HT-29 (cell line): ENCODE measurements at places on chromosomes 11 and 22.

DNA sequence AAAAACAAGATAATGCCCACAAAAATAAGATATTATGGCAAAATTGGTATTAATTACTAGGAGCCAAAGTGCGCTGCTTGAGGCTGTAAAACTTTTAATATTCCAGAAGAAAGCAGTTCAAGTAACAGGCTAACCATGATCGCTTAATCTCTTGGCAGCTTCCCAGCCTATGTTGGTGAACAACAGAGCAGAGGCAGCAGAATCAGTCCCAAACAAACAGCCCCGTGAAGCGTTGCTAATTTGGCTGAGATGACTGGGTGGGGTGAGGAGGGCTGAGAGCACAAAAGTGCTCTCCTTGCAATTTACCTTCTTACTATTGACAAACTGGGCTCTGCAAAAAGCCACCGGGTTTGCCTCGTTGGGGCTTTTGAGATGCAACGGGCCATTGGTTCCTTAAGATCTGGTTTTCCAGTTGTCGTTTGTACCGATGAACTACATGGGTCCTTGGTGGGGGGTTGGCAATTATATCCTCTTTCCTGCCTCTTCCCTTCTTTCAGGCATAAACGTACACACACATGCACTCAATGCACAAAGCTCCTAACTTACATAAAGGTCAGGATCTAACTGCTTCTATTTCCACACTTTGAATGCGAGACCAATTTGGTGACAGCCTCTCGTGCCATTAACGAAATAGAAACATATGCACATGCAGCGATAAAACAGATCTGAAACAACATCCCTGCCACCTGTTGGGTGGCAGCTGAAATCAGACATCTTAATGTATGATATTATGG, 407.6 kb upstream of the CADM1 start:
- no peak for DNase-seq

DNA sequence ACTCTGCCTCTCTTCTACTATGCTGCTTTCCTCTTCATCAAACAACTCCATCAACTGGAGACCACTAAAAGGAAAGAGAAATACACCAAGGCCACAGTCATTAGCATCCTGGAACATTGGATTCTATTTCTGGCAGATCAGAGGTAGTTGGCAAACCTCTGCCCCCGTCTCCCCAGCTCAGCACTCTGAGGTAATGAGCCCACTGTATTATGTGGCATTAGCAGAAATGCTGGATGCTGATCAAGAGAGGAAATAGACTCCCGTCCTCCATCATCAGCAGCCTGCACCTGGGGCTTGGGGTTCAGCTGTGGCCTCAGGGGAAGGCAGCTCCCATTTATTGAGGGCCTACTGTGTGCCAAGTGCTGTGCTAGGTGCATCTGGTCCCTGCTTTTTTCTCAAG, 9.0 kb upstream of the RASD2 start:
- no peak for DNase-seq

DNA sequence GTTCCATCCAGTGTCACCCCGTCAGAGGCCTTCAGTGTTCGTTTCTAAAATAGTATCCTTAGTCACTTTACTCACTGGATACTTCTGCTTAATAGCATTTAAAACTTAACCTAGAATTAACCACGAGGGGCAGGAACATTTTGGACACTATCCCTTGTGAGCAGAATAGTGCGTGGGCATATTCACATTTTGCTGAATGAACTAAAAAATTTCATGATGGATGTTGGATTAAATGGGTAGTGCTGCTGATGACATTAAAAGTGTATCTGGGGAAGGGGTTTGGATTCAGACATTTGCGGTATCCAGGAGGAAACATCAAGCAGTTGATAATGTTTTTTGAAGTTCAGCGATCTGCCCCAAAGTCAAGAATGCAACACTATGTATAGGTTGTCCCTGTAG, 750 bp upstream of the NAT10 start:
- no peak for DNase-seq

DNA sequence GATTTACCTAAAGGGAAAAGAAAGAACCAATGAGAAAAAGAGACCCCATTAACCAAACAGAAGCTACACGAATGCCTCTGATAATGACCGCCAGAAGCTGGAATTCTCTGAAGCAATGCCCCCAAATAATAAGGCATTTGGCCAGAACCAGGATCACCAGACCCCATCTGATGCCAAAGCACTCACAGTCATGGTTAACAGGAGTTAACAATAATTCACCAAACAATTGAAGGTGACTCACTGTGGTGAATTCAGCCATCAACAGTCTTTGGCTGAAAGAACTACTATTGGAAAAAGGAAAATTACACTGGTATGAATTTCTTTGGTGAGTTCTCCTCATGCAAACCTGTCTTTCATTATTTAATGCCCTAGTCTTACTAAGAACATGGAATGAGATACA, 21.9 kb upstream of the NFRKB start:
- no peak for DNase-seq

GRCh38 chr11:69657911-69658625, 17.1 kb downstream of the LTO1 start:
- no peak for DNase-seq

DNA sequence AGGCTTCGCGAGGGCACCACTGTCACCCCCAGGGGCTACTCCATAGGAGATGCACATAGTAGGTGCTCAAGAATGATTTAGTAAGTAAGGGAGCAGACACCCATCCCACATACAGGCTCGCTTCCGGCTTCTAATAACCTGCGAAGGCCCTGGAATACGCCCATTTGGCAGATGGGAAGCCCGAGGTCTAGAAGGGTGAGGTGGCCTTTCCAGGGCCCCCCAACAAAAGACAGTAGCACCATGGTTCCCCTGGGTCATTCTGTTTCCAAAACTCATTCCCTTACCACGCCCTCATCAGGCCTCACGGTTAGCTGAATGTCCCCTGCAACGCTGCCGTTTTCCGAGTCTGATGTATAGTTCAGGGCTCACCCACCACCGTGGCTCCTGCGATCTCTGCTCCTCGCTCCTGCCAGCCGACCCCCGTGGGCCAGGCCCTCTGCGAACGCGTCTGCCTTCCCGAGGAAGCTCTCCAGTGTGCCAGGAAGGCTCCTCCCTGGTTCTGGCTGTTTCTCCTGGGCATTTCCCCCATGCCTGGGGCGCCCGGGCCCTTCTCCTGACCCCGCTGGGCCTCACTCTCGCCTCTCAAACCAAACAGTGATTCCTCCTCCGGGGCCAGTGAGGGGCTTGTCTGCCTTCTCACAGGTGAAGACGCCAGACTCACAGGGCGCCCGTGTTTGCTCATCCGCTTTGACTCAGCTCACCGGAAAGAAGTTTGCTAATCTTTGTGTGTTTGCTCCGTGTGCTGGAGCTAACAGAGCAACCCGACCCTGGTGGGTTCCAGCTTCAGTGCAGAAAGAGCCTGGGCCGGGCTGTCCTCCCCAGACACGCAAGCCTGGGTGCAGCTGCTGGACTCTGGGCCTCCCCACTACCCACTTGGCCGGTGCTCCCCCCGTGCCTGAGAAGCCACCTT, 86.6 kb downstream of the RTL6 start:
- DNase-seq, result no peak

DNA sequence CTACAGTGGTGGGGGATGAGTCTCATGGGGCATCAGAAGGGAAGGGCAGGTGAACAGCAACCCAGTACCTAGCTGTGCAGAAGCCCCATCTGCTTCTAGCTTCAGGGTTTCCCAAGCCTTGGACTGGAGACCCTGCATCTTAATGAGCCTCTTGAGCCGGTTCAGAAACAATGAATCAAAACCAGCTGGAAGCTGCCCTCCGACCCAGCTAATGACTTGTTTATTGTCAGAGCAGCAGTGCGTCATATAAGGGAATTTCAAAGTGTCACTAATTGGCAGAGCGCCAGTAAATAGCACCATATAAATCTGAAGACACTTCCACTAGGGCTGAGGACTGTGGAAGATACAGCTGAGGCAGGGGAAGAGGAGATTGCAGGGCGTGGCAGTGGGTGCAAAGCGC, 57.5 kb downstream of the RPUSD4 start:
- DNase-seq, result peak; percentile 93

DNA sequence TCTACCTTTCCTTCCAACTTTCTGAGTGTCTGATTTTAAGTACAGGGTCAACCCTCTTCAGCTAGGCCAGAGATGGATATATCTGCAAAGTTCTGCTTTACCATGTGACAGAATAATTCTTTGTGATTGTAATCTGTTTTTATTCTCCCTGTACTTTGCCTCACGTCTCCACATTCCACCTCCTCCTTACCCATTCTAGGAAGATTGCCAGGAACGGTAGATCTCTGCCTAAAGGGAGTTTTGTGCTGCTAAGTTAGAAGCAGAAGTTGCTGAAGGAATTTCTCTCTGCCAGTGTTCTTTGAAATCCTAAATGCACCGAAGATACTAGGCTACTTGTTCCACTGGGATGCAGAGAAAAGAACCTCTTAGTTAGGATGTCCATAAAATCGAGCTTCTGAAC, 20.7 kb upstream of the FAM181B start:
- no peak for DNase-seq

DNA sequence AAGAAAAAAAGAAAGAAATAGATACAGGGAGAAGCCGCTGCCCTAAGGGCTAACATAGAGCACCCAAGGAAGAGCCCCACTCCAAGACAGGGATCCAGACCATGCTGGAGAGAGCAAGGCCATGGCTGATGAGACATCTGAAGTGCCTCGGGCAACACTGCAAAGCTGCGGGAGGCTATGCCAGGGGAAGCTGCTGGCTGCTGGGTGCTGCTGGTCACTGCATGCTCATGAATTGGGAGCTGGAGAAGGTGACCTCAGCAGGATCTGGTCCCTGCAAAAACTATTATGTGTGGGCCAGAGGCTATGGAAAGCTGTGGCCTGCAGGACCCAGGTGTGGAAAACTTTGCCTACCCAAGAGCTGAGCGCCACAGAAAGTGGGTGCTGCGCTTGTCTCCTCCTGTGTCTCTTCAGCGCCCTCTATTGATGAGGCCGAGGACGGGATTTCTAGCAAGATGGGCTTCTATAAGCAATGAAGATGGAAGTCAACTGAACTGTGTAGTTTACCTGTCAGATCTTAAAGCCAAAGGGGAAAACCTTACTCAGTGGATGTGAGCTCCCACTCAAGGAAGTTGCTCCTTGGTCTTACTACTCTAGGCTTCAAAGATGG, 17.3 kb upstream of the SLC29A2 start:
- peak; percentile 91 for DNase-seq

- DNase-seq, result peak; percentile 96
Measured at GRCh38 chr11:47259232-47259977, 1.6 kb downstream of the NR1H3 start.

- no peak for DNase-seq
Measured at GRCh38 chr22:20724676-20725454, 49.0 kb upstream of the SERPIND1 start.
